Natural killer cell treated with Interleukin-12 subunit alpha and Interleukin-12 subunit beta and Interleukin-15 and Interleukin-18, amount 100 ng/mL, for 72 hours (primary cell): ENCODE measurements at places on chromosomes 7 and 10.

DNA sequence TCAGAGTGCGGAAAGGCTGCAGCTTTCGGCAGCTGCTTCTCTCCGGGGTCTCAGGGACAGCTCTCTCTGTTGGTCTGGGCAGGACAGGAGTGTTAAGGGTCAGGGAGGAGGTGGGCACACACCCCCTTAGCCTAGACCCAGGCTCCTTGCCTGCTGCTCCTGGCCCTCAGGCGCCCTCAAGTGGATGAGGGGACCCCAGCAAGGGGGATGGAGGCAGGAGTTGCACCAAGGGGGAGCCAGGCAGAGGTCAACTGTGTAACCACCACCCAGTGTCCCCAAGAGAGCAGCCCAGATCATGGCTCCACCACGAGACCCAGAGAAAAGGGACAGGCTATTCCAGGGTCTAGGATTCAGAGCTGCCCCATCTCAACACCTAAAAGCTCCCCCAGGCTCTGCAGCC, 26.9 kb downstream of the SPOCK2 start:
- no peak for DNase-seq

DNA sequence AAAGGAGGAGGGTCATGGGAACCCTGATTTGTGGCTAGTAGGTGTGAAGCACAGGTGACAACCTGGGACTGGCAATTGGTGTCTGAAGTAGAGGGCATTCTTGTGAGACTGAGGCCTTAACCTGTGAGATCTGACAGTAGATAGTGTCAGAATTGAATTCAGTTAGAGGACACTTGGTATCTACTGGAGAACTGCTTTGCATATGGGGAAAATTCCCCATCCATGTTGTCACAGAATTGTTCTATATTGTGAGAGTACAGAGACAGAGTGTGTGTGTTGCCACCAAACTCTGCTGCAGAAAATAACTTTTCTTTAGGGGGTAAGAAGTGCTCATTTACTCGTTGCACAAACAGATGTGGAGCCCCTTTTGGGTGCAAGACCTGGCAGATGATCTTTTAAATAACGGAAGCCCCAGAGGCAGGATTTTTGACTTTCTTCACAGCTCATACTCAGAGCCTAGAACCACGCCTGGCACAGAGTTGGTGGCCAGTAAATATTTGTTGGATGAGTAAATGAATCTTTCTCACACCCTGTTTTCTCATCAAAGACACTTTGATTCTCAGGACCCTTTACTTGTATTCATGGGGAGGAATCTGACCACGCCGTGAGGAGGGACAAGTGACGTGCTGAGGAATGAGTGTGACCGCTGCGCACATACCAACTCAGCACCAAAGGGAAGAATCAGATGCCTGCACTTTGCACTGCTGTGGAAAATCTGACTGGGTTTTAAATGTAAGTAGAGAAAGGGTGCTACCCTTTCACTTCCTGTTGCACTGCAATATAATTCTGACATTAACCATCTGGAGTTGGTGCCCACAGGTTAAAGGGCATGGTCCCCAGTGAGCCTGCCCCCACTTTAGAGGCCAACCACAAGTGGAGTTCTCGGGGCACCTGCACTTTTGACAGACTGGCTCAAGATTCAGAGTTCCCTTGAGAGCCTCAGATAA, 39.2 kb upstream of the SDHAF3 start:
- no peak for DNase-seq

GRCh38 chr7:42978496-42978895, 46.3 kb downstream of the MRPL32 start:
- no peak for DNase-seq

- no peak for DNase-seq
These were observed 3.2 kb downstream of the CDH23 start for GRCh38 chr10:71399946-71400345.
